Fibroblast of skin of scalp (primary cell): ENCODE measurements at places on chromosomes 3 and 15.

- DNase-seq, result no peak
Observed at GRCh38 chr15:88257311-88258092, 963 bp upstream of the NTRK3 start.

- DNase-seq, result no peak
Observed at GRCh38 chr15:63244976-63245645, 32.3 kb upstream of the APH1B start.

- DNase-seq, result no peak
Observed at GRCh38 chr3:188385295-188385694, 231.3 kb downstream of the LPP start.

- no peak for DNase-seq
Observed at GRCh38 chr3:117762621-117763037, 1053.0 kb downstream of the TUSC7 start.

DNA sequence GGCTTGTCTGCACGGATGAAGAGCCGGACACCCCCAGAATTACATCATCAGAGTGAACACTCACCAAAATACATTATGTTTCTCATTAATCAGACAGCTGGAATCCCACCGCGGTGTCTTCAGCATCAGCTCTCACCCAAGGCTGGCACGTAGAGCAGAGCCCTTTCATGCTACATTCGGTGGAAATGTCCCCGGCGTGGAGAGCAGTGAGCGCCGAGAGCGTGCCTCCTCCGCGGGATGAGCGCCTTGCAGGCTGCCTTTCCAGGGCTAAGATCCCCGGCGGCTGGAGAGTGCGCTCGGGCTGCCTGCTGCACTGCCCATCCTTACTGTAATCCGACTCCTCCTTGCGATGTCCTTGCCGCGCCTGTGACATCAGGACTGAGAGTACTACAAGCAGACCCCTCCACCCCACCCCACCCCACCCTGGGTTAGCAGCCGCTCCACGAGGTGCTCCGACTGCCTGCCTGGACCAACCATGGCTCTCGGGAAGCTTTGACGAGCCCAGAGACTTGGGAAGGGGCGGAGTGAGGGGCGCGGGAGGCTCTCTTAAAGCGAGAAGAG, at the start of gene ZNF385D:
Gene ZNF385D (minus strand): TSS at position 380 of the 561 bp plus-strand sequence. CDS start 294 bp downstream, at position 86.
- DNase-seq, result peak; percentile 68

- peak; percentile 74 for DNase-seq
Observed at GRCh38 chr15:63487076-63487757, 17.2 kb upstream of the USP3 start.

GRCh38 chr15:89746386-89746780, 4.7 kb downstream of the MESP1 start:
- DNase-seq, result no peak

DNA sequence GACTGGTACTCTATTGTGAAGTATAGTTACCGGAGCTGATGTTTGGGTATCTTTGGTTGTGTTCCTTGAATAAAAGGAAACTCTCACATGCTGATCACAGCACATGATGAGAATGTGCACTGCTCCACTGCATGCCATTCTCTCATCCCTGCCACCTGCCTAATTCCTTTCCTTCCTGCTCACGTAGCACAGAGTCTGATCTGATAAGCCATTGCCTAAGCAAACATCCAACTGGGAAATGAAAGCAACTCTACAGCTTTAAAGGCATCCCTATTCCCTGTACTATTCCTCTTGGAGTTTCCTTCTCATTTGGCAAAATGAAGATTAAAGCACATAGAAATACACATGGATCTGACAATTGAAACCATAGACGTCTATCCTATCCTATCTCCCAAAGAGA, 359.8 kb downstream of the C3orf38 start:
- DNase-seq, result no peak

GRCh38 chr15:90955624-90956273, 1.1 kb downstream of the RCCD1 start:
- no peak for DNase-seq

DNA sequence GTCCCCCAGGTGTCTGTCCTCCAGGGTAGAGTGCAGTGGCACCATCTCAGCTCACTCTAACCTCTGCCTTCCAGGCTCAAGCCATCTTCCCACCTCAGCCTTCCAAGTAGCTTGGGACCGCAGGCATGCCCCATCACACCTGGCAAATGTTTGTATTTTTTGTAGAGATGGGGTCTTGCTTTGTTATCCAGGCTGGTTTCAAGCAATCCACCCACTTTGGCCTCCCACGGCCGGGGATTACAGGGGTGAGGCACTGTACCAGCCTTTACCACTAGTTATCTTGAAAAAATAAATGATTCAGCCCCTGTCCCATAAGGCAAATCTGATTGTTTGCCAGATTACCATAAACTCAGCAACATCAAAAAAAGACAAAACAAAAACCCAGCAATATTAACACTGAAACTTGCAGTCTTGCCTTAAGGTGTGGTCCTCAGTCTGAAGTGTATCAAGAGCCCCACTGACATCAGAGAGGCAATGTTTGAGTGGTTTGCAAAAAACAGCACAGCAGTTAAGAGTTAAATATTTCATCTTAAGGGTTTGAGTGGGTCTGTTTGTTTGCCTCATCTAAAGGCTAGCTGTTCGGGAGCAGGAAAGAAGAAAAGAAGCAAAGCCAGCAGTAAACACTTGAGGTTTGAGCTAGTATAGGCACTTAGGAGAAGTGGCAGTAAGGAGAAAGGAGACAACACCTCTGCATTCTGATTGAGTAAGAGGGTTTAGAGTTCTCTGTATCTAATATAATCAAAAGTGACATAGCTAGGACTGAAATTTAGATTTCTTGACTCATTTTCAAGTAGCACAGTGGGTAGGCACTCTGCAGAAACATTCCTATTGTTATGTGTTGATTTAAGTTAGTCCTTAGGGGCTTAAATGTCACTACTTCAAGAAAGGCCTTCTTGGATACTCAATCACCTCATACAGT, 26.3 kb upstream of the EDEM1 start:
- peak; percentile 26 for DNase-seq

DNA sequence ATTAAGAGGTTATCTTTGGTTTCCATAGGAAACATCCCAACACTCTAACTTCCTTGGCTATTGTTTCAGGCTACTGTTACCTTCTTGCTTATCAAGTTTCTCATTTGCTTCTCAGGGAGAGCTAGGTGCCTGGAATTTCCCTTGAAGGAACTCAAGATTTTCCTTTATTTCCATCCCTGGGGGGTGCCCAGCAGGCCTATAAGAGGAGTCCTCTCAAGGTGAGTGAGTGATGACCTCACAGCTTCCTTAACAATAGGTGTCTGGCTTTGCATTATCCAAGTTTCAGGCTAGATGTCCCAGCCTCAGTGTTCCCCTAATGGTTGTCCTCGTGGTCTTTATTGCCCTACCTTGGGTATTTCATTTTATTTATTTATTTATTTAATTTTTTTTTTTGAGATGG, 12.1 kb upstream of the CTSH start:
- no peak for DNase-seq

DNA sequence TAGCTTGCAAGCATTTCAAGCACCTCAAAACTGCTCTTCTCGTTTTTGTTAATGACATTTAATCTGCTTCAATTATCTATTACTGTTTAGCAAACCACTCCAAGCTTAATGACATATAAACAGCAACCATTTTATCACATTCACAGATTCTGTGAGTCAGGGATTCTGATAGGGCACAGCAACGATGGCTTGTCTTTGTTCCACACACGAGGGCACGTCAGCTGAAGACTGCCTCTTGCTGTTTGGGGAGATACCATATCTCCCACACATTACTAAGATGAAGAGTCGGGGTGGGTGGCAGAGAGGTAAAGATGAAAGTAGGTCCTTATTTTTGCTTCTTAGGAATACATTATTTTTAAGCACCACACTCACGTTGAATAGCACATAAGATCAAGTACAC, 19.3 kb downstream of the CPOX start:
- no peak for DNase-seq

- peak; percentile 19 for DNase-seq
Observed at GRCh38 chr3:143170676-143171075, 51.1 kb downstream of the CHST2 start.

DNA sequence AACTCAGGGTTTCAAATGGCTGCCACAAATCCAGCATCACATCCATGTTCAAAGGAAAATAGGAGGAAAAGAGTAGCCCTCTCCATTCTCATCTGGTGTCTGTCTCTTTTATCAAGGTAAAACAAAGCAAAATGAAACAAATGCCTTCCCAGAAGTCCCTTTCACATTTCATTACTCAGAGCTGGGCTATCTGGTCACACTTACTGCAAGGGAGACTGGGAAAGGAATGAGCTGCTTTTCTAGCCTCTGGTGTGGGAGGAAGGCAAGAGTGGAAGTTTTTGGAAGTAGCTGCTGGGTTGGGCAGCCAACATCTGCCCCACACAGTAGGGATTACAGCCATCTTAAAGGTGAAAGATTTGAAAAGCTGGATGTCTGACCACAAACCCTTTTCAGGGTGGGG, 51.8 kb downstream of the KLF15 start:
- no peak for DNase-seq

GRCh38 chr3:20125897-20126296, 60.1 kb downstream of the SGO1 start:
- no peak for DNase-seq

DNA sequence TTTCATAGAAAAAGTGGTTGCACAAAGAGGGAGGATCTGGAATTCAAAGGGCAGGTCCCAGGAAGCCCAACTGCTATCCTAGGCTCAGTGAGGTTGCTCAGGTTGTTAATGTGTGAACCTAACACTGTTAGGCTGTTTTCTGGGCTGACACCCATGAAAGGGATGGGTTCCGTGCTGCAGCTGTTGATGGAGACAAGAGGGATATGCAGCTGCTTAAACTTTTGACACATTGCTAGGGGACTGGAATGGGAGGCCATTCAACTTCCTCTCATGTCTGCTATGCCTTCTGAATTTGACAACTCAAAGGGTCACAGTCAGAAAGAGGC, 198.0 kb upstream of the NR2E3 start:
- DNase-seq, result no peak
